ENCODE measurements at places on chromosomes 4 and X.

DNA sequence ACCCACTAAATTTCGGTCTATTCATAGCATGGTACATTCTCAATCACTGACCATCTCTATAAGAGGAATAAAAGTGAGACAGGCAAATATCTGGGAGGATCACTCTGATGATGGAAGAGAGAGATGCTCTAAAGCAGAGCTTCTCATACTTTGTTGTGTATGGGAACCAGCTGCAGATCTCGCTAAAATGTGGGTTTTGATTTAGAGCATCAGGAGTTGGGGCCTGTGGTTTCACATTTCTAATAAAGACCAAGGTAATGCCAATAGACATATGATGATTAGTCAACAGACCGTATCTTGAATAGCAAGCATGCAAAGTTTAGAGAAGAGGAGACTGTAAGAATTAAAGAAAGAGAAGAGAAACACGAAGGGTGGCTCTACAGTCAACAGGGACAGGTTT lies 107.4 kb upstream of the FTHL17 start:
- no peak for DNase-seq

- DNase-seq = no peak
Measured at GRCh38 chrX:69066021-69066757, 99.1 kb downstream of the PJA1 start.

DNA sequence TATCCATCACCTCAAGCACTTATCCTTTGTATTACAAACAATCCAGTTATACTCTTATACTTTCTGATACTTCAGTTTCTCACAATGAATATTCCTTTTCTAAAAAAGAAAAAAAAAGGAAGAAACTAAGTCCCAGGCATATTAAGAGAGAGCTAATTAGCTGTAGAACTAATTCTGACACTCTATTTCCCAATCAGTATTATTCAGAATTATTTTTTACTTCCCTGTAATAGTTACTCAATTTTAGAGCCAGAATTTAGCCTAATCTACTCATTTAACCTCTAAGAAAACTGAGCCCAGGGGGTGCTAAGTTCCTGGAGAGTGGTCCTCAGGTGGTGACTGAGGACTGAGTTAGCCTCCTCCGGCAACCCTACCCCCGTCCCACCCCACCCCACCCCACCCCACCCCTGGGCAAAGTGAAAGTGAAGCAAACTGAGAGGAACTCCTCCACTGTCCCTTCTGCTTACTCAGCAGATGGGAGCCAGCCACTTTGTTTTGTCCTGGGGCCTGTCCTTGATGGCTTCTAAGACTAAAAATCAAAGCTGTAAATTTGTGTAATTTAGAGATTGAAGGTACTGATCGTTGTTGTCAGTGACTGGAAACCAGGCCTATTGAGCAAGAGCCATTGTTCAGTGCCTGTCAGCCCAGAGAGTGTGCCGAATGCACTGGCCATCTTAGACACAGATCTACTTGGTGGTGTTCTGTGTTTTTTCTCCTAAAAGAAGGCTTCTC lies 162.1 kb downstream of the CBR4 start:
- no peak for DNase-seq

DNA sequence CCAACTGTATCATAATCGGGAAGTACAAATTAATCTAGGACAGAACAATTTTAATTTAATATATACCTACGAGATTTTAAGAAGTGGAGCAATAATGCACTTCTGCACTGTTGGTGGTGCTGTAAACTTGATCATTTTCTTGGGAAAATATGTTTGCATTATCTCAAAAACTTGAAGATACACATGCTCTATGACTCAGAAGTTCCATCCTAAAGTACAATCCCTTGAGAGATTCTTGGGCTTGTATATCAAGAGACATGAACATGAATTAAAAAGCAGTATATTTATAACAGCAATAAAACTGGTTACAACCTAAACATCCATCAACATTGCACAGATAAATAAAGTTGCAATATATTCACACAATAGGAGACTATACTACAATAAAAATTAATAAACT lies 168.8 kb downstream of the CLCN4 start:
- no peak for DNase-seq

- no peak for DNase-seq
Measured at GRCh38 chr4:128573781-128574508, 235.6 kb upstream of the JADE1 start.

- no peak for DNase-seq
Measured at GRCh38 chrX:2137882-2138281, 362.9 kb downstream of the DHRSX start.

DNA sequence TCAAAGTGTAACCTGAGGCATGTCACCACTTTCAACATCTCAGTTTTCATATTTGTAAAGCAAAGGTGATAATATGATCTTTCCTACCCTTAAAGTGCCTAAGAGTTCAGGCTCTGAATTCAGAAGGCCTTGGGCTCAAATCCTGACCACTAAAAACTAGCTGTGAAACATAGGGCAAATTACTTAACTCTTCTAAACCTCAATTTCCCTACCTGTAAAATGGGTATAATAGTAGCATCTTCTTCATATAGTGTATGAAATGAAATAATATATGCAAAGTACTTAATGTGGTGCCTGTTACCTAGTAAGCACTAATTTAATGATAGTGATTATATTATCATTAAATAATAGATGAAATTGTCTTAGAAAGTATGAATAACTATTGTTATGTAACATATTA lies 7.0 kb upstream of the WDR44 start:
- DNase-seq = no peak

- no peak for DNase-seq
Measured at GRCh38 chrX:32538554-32538953, 672.8 kb downstream of the DMD start.
